Stimulated activated CD8-positive, alpha-beta memory T cell treated with anti-CD3 and anti-CD28 coated beads, Interleukin-2, amount 100 ng/mL, for 48 hours (primary cell): ENCODE measurements at places on chromosomes 4 and X.

DNA sequence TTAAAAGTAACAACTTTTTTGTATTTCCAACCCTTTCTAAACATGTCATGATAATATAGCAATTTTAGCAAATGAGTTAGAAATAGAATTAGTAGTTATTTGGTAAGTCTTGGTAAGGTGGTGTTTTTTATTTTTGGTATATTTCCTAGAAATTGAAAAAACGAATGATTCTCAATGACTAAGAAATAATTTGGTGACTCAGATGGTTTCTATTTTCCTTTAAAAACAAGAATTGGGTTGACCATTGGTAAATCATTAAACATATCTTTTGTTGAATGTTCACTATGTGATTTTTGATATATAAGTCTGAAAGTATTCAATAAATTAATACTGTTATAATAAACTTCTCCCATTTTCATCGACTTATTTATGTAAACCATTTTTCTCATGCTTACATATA, 206.2 kb upstream of the BANK1 start:
- DNase-seq, result no peak

DNA sequence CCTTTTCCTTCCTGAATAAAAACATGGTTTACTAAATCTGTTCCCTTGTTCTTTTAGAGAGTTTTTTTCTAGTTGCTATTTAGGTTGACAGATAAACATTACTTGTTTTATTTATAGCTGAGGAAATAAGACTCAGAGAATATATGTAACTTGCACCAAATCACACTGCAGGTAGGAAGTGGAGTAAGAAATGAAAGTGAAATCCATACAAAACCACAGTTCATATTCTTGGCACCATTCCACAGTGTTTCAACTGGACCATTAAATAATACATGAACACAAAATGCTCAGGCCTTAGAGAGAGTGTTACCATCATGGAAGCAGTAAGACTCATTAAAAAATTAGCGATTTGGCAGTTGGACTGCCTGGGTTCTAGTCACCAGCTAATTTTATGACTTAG, 326.9 kb upstream of the SLIT2 start:
- DNase-seq, result no peak

- no peak for DNase-seq
Measured at GRCh38 chrX:47232197-47232802, 509 bp upstream of the USP11 start.

GRCh38 chr4:165680821-165681220, 192.2 kb upstream of the TLL1 start:
- DNase-seq, result no peak

DNA sequence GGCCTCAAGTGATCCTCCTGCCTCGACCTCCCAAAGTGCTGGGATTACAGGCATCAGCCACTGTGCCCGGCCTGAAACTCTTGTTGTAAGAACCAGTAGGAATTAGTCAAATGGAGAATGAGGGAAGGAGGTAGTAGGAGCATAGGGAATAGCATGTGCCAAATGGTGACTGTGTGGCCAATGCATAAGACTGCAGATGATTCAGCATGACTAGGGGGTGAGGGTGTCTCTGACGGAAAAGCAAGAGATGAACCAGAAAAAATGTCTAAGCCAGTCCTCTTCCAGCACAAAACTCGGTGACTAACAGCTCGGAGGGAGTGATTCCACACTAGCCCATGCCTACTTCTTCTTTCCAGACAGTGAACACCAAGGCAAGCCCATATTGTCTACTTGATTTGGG, 58.2 kb upstream of the DUSP21 start:
- no peak for DNase-seq

- no peak for DNase-seq
Measured at GRCh38 chr4:26424153-26424552, 66.1 kb downstream of the CCKAR start.

GRCh38 chr4:182922501-182923284, 5.5 kb upstream of the DCTD start:
- DNase-seq, result no peak
